Activated gamma-delta T cell treated with Interleukin-2 at 50 U/mL for 16 hours (primary cell): ENCODE measurements at places on chromosomes 2 and 18.

- DNase-seq, result no peak
Observed at GRCh38 chr2:104597942-104598341, 256.0 kb upstream of the POU3F3 start.

- DNase-seq, result no peak
Observed at GRCh38 chr2:218860950-218861381, 1.4 kb downstream of the WNT6 start.

GRCh38 chr2:219569041-219569440 lies 2.3 kb downstream of the OBSL1 start:
- no peak for DNase-seq

- no peak for DNase-seq
Observed at GRCh38 chr2:106890606-106891005, 4.6 kb upstream of the ST6GAL2 start.

DNA sequence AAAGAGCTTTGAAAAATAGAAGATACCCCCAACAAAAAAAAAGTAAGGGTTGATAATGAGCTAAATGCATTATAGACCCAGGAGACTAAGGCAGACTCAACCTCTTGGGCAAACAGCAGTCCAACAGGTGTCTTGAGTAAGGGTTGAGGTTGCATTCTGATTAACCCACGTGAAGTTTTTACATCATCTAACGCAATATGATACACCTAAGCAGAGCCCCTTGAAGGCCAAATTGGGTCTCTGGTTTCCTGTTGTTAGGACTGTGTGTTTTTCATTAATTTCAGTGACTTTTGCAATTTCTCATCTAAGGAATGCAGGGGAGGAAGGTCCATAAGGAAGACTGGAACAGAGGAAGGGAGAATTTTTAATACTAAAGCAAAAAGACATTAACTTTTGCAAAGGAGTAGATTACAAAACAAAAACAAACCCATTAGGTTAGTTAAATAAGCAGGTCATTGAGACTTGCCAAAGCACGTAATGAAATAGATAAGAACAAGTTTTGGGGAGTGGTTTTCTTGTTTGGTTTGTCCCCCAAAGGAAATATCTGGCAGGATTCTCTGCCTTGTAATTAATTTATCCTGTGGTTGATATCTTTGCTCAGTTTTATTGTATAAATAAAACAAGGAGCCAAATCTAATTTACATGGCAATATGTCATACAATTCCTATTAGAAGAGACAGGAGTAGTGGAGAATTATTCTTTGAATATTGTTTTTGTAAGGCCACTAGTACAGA lies 244.3 kb downstream of the ETAA1 start:
- DNase-seq, result no peak

DNA sequence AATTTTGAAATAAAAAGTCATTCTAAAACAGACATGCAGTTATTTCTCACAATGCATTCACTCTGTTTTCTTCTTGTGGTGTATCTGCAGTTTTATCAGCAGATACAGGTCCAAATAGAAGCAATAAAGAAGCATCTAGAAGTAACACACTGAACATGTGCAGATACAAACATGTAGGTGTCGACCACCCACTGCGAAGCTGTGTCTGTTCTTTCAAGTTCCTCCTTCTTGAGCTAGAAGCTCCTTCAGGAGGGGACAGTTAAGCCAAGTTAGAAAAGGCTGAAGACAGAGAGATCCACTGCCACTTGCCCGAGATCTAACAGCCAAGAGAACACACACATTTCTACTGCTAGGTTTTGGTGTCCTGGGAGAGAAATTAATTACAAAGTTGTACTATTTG lies 30.1 kb downstream of the WDFY1 start:
- no peak for DNase-seq

GRCh38 chr2:185665251-185665814 lies 73.3 kb upstream of the FSIP2 start:
- no peak for DNase-seq

DNA sequence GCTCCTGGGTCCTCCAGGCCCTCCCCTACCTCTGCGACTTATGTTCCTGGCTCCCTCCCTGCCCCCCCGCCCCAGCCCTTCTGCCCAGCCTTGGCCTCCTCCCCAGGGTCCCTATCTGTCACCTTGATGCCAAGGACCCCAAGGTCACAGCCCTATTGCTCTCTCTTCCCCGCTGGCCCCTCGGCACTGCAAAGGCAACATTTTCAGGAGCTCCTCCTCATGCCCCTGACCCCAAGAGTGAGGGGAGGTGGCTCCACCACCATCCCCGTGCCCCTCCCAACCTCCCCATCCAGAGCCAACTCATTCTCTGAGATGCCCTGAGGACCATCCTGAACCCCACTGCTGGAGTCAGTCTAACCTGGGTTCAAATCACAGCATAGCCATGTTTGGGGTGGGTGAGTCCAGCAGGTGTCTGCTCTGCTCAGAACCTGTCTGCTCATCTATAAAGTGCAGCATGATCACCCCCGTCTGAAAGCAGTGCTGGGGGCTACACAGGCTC lies 11.7 kb downstream of the LIMS2 start:
- no peak for DNase-seq

DNA sequence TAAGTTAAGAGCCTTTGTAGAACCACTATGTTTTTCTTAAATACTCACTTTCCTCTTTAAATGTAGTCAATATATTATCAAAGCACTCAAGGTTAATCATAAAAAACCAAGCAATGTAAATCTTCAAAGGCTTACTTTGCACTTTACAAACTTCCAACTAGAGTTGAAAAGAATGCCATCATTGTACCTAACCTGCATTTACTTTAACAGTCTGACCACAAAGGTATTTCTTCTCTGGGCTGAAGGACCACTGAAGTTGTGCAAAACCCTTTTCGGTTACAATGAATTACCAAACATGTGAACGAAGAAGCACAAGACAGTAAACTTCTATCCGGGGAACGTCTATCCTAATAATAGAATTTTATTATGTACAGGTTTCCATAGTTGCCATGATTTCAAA lies 3.0 kb downstream of the HNRNPLL start:
- no peak for DNase-seq

- DNase-seq, result no peak
Observed at GRCh38 chr2:61910603-61911002, 5.1 kb downstream of the COMMD1 start.

DNA sequence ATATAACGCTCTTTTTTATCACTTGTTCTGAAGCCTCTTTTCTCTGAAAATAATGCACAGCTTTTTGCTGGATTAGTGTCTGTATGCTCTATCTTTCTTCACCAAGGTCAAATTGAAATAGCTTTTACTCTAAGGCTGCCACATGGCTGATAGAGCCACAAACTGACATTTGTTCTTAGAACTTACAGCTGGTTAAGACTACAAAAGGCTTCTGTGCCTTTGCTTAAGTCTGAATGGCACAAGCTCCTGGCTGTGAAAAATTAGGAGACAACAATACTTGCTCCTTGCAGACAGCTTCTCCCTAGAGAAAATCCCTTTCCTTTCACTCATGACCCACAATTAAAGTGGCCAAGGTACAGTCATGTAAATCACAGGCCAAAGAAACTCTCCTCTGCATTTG lies 515.3 kb downstream of the DSC3 start:
- DNase-seq, result no peak

DNA sequence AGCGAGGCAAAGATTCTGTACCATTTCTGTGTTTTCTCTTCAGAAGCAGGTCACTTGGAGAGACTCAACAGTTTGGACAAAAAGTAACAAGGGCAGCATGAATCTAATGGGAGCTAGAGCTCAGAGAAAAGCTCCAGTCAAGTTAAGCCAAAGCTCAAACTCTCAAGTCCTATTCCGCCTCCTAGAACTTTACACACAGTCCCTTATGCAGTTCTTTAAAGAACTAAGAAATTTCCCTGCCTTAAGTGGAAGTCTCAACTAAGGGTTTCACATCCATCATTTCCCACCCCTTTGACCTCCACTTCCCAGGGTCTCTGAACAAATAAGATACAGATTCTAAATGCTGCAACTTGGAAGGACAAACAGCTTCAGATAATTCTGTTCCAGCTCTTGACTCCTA lies 121.3 kb upstream of the RNU4ATAC start:
- no peak for DNase-seq

GRCh38 chr2:3305952-3306351 lies 71.7 kb downstream of the EIPR1 start:
- DNase-seq, result no peak

GRCh38 chr2:240439698-240440151 lies 4.3 kb downstream of the GPC1 start:
- no peak for DNase-seq

DNA sequence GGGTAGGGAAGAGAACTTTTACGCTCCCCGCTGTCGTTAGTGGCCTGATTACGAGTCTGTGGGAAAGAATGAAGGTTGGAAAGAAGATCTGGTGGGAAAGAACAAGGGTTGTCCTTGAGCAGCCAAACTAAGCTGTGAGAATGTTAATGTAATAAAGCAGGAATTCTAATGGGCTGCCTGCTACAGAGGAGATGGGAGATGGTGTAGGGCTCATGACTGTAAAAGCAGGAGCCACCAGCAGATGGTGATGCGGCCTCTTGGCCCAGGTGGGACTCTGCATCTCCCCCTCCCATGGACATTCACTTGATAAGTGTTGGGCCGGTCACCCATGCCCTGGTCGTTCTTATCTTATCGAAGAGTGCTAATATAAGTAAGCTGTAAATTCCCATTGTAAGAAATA lies 150.0 kb downstream of the NEDD4L start:
- DNase-seq, result no peak

GRCh38 chr18:13235421-13235831 lies 16.9 kb downstream of the LDLRAD4 start:
- DNase-seq, result no peak

DNA sequence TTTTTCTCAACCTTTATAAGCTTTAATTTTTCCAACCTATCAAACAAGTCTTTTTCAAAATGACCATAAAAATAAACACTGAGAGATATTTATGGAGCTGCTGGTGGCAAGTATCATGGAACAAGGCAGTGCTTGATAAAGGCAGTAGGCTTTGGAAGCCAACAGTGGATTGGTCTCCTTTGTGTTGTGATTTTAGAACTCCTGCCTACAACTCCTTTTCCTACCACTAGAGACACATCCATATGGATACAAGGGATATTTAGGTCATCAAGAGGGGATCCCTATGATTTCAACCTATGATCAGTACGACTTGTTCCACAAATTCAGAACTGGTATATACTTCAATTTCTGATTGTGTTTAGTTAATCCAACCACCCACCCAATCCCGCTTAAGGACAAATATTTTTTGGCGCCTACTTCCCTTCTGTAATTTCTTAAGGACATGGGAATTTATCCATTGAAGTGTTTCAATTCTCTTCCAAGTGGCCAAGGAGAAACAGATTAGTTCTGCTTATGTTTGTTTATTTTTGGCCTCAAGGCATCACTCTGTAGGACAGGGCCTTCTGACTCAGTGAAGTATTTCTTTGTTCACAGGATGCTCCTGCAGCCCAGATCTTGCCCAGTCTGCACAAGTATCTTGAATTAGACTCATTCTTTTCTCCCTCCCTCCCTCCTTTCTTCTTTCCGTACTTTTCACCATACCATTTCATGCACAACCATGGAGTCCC lies 2119.6 kb upstream of the PIK3C3 start:
- DNase-seq, result no peak

GRCh38 chr18:70622622-70623419 lies 334.0 kb downstream of the SOCS6 start:
- no peak for DNase-seq

- no peak for DNase-seq
Observed at GRCh38 chr2:36351736-36352349, 3.7 kb upstream of the CRIM1 start.

DNA sequence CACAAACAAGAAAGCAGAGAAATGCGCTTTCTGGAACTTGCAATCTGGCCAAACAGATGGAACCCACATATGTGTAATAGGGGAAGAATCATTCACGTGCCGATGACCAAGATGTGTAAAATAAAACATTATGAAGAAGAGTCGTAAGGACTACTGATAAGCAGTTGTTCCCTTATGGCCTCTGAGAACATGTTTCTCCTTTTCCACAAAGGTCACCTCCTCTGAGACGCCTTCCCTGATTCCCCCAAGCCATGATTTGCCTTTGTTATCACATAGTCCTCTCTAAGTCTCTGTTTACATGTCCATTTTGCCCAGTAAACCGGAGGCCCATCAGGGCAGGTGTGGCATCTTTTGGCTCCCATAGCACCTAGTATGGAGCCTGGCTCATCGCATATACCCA lies 8.0 kb downstream of the OTOF start:
- DNase-seq, result no peak

DNA sequence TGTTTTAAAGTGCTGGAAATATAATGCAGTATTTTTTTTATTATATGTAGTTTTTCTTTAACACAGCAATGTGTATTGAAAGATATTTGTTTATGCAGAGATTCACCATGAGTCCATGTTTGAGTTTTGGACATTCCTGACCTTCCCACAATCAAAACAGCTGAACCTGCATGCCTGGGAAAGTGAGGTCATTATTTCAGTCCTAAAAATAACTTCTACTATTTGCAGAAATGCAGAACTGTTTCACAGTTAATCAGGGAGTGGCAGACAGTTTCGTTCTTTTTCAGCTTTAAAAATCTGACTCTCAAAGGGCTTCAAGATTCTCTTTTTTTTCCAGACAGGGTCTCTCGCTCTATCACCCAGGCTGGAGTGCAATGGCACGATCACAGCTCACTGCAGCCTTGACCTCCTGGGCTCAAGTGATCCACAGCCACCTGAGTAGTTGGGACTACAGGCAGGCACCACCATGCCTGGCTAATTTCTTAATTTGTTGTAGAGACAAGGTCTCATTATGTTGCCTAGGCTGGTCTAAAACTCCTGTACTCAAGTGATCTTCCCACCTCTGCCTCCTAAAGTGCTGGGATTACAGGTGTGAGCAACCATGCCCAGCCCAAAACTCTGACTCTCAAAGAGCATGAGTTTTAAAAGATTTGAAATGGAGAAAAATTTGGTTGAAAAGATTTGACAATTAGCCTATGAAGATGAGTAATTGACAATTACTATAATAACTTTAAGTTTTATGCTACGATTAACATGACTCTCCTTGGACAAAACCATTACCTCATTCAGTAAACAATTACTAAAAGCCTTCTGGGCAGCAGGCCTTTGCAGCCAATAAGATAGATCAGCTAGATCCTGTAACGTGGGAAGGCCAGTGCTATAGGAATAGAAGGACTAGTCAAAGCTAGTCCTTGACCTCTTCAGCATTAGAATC lies 5.0 kb upstream of the MYL12B start:
- no peak for DNase-seq
